Fibroblast of skin of abdomen (primary cell): ENCODE measurements at places on chromosomes 6 and 20.

DNA sequence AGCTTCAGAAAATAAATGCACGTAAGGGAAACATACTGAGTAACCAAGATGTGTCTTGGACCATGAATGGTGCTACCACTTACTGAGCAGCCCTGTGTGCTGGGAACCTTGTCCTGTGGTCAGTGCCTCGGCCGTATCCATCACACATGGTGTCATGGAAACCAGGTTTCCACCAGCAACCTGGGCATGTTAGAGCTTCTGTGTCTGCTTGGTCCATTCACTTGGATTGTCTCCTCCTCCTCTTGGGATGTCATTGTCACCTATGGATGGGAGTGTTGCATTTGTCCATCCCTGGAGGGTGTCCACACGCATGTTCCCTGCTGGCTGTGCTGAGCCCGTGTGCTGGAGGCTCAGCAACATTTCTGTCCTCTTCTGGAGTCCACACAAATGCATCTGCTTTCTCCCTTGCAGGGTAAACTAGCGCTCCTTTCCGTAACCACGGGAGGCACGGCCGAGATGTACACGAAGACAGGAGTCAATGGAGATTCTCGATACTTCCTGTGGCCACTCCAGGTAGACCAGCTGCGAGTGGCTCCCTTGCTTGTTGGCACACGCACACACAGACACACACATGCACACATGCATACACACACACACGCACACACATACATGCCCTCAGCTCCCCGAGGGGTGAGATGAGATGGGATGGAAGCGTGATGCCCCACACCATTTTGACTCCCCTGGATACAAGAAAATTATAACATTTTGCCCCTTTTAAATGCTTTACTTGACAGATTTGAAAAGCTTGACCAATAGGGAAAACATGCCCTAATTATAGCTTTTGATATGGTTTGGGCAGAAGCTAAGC, 17.0 kb downstream of the NQO2 start:
- no peak for DNase-seq

- no peak for DNase-seq
Observed at GRCh38 chr20:58136149-58136484, 92.3 kb downstream of the ANKRD60 start.

- DNase-seq = no peak
Observed at GRCh38 chr6:152050451-152051195, 243.1 kb downstream of the ESR1 start.

- DNase-seq = no peak
Observed at GRCh38 chr20:20503777-20504530, 136.1 kb downstream of the INSM1 start.

DNA sequence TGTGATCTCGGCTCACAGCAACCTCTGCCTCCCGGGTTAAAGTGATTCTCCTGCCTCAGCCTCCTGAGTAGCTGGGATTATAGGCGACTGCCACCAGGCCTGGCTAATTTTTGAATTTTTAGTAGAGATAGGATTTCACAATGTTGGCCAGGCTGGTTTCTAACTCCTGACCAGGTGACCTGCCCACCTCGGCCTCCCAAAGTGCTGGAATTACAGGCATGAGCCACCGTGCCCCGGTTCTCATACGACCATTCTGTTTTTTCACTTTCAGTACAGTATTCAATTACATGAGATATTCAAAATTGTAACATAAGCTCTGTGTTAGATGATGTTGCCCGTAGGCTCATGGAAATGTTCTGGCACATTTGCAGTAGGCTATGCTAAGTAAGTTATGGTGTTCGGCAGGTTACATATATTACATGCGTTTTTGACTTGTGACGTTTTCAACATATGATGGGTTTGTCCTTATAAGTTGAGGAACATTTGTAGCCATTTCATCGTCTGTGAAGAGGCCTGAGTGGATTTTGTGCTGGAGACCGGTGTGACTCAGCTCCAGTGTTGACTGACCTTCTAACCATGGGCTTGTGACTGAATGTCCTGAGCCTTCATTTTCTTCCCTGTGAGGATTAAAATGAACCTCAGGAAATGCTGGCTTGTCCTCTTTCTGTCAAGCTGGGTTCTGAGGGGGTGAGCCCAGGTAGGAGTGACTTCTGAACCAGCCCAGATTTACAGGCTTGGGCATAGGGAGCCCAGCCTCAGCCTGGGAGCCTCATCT, 12.2 kb downstream of the PPARD start:
- no peak for DNase-seq

DNA sequence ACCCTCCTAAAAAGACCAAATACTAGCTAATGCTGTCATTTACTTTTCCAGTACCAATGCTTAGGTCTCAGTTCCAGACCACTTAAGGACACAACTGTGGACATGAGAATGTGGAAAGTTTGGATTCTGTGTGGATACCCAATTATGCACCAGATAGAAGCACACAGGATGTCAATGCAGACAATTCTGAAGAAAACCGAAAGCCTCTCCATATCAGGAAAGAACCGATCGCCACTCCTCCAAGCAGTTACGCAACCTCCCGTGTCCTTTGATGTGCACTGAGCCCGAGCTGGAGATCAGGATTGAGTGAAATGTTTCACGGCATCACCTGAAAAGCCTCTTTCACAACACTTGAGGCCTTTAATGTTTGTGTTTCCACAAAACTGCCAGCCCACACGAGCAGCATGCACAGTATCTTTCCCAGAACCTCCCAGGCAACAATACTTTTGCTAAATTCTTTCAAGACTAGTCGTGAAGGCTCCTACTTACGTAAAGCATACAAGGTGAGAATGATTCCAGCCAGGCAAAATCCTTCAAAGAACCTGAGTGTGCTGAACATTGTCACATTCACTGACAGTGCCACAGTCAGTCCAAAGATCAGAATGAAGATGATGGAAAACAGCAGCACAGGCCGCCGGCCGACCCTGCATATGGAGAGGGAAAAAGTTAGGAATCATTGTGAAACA, 47.0 kb downstream of the SLC22A23 start:
- DNase-seq = no peak

- no peak for DNase-seq
Observed at GRCh38 chr6:107784669-107785068, 39.4 kb downstream of the SCML4 start.

DNA sequence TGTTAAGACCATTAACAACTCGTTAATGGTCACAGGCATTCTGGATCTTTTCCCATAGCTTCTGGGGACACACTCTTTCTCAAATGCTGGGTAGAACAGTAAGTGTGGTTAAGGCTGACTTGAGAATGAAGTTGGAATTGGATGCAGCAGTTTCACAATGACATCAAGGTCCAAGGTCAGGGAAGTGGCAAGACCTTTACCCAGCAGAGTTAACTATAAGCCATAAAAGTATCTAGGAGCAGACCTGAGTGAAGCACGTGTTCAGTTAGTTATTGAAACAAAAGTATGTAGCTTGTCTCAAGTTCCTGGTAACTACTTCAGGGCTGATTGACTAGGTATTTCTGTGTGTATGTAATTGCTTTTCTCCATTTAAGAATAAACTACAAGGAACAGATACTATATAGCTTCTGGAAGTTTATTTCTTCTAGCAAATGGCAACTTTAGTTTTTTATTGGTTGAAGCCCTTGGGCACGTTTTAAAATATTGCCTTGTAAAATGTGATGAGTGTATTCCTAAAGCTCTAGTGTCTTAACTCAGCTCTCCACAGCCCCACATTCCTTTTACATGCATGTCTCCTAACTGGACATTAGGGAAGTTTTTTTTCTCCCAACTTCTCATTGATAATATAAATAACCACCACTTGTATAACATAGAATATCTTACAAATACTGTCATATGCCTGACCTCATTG, 479.0 kb upstream of the CITED2 start:
- DNase-seq = peak; percentile 76

GRCh38 chr6:109187399-109188114, 92.2 kb downstream of the CEP57L1 start:
- DNase-seq = peak; percentile 21

- DNase-seq = no peak
Observed at GRCh38 chr20:44835661-44836221, 25.4 kb upstream of the RIMS4 start.

GRCh38 chr6:46746696-46747095, at the start of gene ANKRD66:
Gene ANKRD66, plus strand, starts transcription at chr6:46746933. Its CDS starts 5,016 bp downstream, at chr6:46751949.
- no peak for DNase-seq

- DNase-seq = peak; percentile 8
Observed at GRCh38 chr20:60136645-60137401, 178.6 kb downstream of the CDH26 start.

- DNase-seq = no peak
Observed at GRCh38 chr6:117504478-117505144, 22.1 kb downstream of the DCBLD1 start.

DNA sequence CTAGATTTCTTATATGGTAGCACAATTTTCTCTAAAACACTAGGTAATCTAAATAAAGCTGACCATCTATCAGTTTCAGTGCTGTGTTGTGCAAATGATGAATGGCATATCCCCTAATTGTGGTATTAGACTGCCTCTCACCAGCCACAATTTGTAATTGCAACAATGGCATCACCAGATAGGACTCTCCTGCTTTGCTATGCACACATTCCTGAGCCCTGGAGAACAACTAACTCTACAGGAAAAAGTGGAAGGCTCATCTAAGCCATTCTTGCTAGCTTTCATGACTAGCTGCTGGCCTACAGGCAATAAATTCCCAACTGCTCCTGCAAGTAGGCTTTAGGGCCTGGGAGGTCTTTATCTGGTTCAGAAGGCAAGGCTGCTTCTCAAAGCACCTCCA, 974.1 kb downstream of the EYS start:
- no peak for DNase-seq

GRCh38 chr6:157099912-157100593, 223.3 kb downstream of the TMEM242 start:
- no peak for DNase-seq

DNA sequence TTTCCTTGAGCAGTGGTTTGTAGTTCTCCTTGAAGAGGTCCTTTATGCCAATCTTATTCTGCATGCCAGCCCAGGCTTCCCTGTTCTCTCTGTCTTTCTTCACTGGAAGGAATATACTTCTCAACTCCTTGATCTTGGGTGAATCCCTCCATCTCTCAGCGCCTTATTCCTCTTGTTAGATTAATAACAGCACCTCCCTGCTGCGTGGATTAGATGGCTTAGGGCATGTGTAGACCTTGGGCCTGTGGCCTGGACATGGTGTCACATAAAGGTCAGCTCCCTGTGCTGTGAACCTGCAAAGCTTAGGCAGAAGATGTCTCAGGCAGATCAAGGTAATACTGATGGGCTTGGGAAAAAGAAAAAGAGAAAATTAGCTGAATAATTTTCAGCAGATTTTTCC, 18.3 kb downstream of the ZNF831 start:
- DNase-seq = no peak

- no peak for DNase-seq
Observed at GRCh38 chr20:63695424-63696305, 787 bp upstream of the TNFRSF6B start.

DNA sequence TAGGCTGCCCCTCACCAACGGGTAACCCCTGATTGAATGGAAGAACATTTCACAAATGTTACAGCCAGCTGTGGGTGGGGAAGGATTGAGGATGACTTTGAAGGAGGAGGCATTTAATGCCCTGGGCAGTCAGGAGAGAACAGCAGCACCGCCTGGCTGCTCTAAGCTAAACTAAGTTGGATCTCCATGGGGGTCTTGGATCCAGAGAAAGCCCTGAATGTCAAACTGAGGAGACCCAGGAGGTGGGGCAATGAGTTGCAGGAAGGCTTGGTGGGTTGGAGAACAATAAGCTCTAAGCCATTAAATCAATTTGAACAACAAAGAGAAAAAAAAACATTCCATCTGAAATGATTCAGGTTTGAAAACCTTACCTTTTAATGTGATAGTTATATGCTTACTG, 35.4 kb downstream of the TMX4 start:
- DNase-seq = no peak

GRCh38 chr20:1338801-1339200, 9.9 kb upstream of the SDCBP2 start:
- no peak for DNase-seq

GRCh38 chr20:23243791-23244155, 106.8 kb upstream of the NXT1 start:
- DNase-seq = no peak

DNA sequence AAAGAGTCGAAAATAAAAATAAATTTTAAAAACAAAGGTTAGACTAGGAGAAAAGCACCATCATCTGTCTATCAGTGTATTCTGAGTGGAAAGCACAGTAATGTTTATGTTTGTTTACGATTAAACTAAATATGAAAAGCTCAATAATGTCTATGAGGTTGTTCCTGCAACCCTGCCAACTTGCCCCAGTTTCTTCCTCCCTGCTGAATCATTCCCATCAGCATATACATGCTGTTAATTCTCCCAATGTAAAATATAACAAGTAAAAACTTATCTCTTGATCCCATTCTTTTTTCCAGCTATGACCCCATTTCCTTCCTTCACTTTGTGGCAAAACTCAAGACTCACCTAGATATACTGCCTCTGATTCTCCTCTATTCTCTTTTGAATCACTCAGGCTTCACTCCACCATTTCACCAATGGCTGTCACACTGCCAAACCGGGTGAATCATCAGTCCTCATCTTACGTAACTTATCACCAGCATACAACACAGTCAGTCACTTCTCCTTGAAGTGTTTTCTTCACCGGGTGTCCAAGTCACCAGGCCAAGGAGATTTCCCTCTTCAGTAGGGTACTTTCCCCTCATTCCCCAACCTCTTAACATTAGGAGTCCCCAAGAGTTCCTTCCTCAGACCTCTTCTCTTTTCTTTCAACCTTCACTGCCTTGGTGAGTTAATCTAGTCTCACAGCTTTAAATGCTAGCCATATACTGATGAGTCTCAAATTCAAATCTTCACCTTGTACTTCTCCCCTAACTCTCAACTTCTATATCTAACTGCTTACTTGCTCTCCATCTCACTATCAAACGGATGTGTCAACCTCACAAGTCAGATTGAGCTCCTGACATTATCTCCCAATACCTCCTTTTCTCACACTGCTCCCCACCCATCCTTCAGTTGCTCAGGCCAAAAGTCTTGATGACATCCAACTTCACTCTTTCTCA, 6.2 kb downstream of the TMEM242 start:
- DNase-seq = peak; percentile 83

DNA sequence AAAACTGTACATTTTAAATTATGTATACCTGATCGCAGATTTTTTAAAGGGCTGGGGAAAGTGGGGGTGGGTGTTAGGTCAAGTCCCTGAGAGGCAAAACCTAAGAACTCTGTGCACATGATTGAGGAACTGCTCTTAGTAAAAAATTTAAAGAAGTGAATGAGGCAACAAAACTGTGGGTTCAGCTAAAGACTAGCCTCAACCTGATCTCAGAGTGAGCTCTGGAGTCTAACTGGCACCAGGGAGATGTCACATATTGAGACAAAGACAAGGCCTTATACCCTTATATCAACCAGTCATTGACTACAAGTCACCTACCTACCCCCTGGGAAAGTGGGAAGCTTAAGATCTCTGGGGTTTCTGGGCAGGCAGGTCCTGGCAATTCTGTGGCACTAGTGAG, 27.4 kb upstream of the RUNX2 start:
- DNase-seq = no peak

GRCh38 chr20:47008842-47009518, 114.3 kb downstream of the EYA2 start:
- DNase-seq = no peak

- no peak for DNase-seq
Observed at GRCh38 chr6:99416892-99417767, 8.0 kb downstream of the PNISR start.

- DNase-seq = peak; percentile 85
Observed at GRCh38 chr6:28980852-28981430, 24.2 kb downstream of the ZNF311 start.

GRCh38 chr6:165045631-165046030, 263.8 kb downstream of the C6orf118 start:
- DNase-seq = no peak

GRCh38 chr6:88459189-88459588, 293.0 kb upstream of the CNR1 start:
- DNase-seq = no peak

- no peak for DNase-seq
Observed at GRCh38 chr20:32435449-32436107, 77.4 kb downstream of the ASXL1 start.
